ENCODE measurements at places on chromosomes 7 and 10. TPM values are rescaled to one million over a fixed set of nuclear protein-coding genes. Genes with fewer than 3 reads are reported as not detected.

Gene MARCHF5
- 27.2 TPM for total RNA-seq

Gene NKX2-3
- not detected for total RNA-seq

Gene ASAH2B
- 9.1 TPM for total RNA-seq

Gene SFRP4
- 2.2 TPM for total RNA-seq

Gene VGF
- total RNA-seq: 21.2 TPM

Gene PITX3
- not detected for total RNA-seq

Gene RAB19
- total RNA-seq: not detected

Gene ACTL6B
- 58.7 TPM for total RNA-seq

Gene FOXI2
- not detected for total RNA-seq

Gene TMEM229A
- 2.4 TPM for total RNA-seq

Gene NUTM2A
- total RNA-seq: 1.7 TPM

Gene GTPBP10
- 18.3 TPM for total RNA-seq

Gene CCT6A
- total RNA-seq: 125 TPM

Gene GRM3
- 74.5 TPM for total RNA-seq

Gene HIF1AN
- 22.0 TPM for total RNA-seq

Gene SFTPA1
- 4.4 TPM for total RNA-seq

Gene ATP6V0A4
- 1.8 TPM for total RNA-seq

Gene SMKR1
- 2.2 TPM for total RNA-seq

Gene CRHR2
- total RNA-seq: 0.27 TPM

Gene FRMD4A
- 169 TPM for total RNA-seq

Gene XRCC2
- total RNA-seq: 10.0 TPM

Gene AKR1C1
- total RNA-seq: 22.4 TPM

Gene RPA3
- total RNA-seq: 11.2 TPM

Gene GIMAP4
- total RNA-seq: 6.4 TPM

Gene PLAC9
- total RNA-seq: 6.3 TPM

Gene MYO1G
- 0.54 TPM for total RNA-seq

Gene ZNF804B
- 3.7 TPM for total RNA-seq

Gene PRSS37
- not detected for total RNA-seq

Gene PPP1R9A
- total RNA-seq: 62.0 TPM

Gene TACR2
- 0.82 TPM for total RNA-seq

Gene METTL27
- total RNA-seq: 2.5 TPM

Gene COX15
- 46.8 TPM for total RNA-seq

Gene KIF11
- 16.2 TPM for total RNA-seq

Gene EPO
- not detected for total RNA-seq

Gene IL6
- not detected for total RNA-seq

Gene ARHGEF5
- 1.2 TPM for total RNA-seq

Gene INHBA
- 3.2 TPM for total RNA-seq

Gene TLX1
- not detected for total RNA-seq

Gene PON3
- 0.36 TPM for total RNA-seq

Gene IGF2BP3
- total RNA-seq: 52.7 TPM

Gene STEAP1B
- total RNA-seq: 2.6 TPM

Gene SPDYE11
- not detected for total RNA-seq

Gene INSYN2A
- total RNA-seq: 12.6 TPM

Gene ANKRD1
- not detected for total RNA-seq

Gene SORCS3
- 14.8 TPM for total RNA-seq

Gene GJD4
- total RNA-seq: not detected

Gene ASB13
- total RNA-seq: 11.9 TPM

Gene ITGA8
- 19.8 TPM for total RNA-seq

Gene MTG1
- total RNA-seq: 22.3 TPM

Gene NUTM2B
- total RNA-seq: 1.3 TPM

Gene NPFFR1
- 0.54 TPM for total RNA-seq

Gene STOX1
- 16.2 TPM for total RNA-seq

Measured in cerebellum (tissue), 4 donors.